Dorsolateral prefrontal cortex (tissue), 122 donors: ENCODE measurements at places on chromosomes 12 and 14. TPM values are rescaled to one million over a fixed set of nuclear protein-coding genes. Genes with fewer than 3 reads are reported as not detected.

Gene XPOT
- total RNA-seq = 92.5 TPM

Gene SLC25A21
- 0.60 TPM for total RNA-seq

Gene MUCL1
- total RNA-seq = not detected

Gene OVCH1
- total RNA-seq = 3.3 TPM

Gene TAS2R7
- 0.73 TPM for total RNA-seq

Gene HHIPL1
- 20.3 TPM for total RNA-seq

Gene DLK1
- total RNA-seq = not detected

Gene DTX1
- 60.4 TPM for total RNA-seq

DNA sequence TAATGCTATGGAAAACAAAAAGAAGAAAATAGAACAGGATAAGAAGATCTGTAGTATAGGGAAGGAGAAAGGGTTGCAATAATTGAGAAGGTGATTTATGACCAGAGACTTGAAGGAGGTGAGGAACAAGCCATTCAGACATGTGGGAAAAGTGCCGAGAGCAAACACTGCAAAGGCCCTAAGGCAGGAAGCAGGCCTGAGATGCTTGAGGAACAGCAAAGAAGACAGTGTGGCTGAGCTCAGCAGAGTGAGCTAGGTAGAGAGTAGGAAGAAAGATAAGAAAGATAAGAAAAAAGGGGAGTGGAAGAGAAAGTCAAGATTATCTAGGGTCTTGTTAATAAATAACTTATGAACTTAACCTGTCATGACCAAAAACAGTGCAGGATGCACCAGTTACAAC lies 671.8 kb downstream of the RPS29 start:
- DNase-seq = no peak

- no peak for DNase-seq
Observed at GRCh38 chr12:102314821-102315220, 117.2 kb upstream of the PMCH start.

DNA sequence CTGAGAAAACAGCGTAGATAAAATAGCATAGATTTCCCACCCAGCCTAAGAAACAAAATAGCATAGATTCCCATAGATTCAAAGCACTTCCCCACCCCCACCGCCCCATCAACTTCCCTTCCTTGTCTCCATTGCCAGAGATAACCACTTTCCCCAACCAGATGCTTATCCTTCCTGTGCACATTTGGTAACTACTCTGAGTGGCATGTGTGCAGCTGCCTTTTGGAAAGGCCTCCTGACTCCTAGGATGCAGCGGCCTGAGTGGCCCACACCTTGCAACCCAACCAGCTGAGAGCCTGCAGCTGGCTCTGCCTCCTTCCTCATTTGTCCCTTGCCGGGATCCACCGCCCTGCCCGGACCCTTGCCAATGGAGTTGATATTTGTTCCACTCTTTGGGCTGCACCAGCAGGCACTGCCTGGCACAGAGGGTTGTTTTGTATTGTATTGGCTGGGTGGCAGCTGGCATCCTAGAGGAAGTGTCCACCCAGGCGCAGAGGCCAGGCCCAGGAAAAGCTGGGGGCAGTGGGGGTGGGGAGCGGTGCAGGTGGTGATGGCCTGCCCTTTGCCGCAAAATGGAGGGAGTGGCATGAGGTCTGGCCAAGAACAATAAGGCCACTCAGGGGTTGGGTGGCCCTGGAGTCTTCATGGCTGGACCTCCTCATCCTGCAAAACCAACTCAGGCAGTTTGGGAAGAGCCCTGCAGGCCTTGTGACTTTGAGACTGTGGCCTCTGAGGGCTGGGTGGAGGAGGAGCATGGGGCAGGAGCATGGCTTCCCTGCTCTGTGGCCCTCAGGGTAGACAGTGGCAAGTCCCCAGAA lies 4.9 kb downstream of the SLC48A1 start:
- DNase-seq = peak; percentile 93

DNA sequence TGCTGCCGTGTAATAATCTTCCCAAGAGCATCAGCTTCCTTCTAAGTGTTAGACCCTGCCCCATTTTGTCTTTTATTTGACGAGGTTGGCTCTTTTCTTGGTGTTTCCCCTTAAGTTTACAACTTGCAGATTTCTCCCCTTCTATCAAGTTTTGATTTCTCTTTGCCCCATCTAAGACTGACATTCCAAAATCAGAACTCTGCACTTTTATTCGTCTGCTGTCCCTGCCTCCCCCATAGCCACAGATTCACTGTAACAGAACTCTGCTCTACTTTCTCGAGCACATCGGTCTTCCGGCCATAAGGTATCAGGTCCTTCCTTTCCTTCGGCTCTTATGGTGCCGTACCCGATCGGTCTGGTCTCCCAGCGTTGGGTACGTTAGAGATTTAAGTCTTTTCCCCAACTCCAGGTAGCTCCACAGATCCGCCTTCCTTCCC lies 563 bp downstream of the DCP1B start:
- peak; percentile 28 for DNase-seq

DNA sequence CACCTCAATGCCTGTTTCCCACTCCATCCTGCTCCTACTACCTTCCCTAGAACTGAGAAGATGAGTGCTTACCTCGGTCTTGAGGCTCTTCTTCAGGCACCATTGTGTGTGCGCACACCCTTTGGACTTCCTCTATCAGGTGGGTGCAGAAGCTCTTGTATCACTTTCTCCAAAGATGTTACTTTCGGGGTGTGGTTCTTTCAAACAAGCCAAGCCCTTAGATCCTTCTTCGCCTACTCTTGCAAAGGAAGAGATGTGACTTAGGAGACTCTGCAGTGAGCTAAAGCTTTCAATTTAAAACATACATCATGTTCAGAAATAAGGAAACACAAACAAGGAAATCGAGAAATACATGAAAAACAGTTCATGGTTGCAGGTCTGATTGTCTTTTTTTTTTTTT lies at the start of gene CLEC4C:
Gene CLEC4C (minus strand): TSS at position 130 of the 400 bp plus-strand sequence. CDS start 27 bp downstream, at position 103.
- no peak for DNase-seq

GRCh38 chr14:23727566-23728335 lies 91.6 kb downstream of the DHRS2 start:
- no peak for DNase-seq

DNA sequence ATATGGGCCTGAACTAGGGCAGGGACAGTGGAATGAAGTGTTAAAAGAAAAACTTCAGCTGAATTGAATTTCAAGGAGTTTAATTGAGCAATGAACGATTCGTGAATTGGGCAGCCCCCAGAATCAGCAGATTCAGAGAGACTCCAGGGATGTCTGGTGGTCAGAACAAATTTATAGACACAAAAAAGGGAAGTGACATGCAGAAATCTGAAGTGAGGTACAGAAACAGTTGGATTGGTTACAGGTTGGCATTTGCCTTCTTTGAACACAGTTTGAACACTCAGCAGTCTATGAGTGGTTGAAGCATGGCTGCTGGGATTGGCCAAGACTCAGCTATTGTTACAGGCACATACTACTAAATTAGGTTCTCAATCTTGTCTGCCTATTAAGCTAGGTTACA lies 9.7 kb upstream of the TBPL2 start:
- no peak for DNase-seq

- DNase-seq = no peak
Observed at GRCh38 chr12:68844318-68844745, 36.4 kb downstream of the MDM2 start.

DNA sequence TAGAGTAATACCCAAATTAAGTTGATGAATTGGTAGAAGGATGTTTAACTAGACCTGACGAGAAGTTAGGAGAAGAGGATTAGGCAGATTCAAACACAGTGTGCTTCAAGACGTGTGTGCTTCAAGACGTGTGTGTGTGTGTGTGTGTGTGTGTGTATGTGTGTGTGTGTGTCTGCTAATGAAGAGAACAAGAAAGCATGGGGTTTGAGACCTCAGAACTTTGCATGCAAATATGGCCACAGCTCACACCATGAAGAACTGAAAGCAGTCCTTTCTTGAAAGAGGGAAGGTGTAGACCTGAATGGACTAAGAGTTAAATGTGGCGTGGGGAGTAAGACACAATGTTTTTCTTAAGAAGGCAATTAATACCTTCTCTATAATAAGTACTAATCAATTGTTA lies 32.5 kb upstream of the SSPN start:
- DNase-seq = no peak

GRCh38 chr12:27814851-27815591 lies 35.0 kb upstream of the MANSC4 start:
- no peak for DNase-seq

GRCh38 chr12:101493556-101493955 lies 18.4 kb downstream of the SPIC start:
- no peak for DNase-seq

DNA sequence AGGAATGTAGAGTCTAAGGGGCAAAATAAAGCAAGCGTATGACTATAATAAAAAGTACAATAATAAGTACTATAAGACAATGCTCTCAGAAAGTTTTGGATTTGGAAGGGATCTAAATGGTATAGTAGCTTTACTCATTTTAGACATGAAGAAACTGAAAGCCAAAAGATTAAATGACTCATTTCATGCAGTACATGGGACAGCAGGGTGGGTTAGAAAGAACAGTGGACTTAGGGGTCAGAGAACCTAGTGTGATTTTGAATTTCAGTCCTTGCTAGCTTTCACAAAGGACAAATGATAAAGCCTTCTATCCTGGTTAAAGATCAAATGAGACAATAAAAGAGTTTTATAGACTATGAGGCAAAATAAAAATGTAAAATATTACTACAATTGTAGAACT lies 6.8 kb upstream of the LEMD3 start:
- DNase-seq = no peak

- no peak for DNase-seq
Observed at GRCh38 chr12:106288494-106289195, 13.9 kb upstream of the TCP11L2 start.

GRCh38 chr14:76348898-76349297 lies 27.0 kb upstream of the ESRRB start:
- no peak for DNase-seq

GRCh38 chr14:95304342-95304741 lies 15.4 kb downstream of the CLMN start:
- no peak for DNase-seq

GRCh38 chr14:100132161-100132902 lies 27.1 kb downstream of the DEGS2 start:
- no peak for DNase-seq

- peak; percentile 40 for DNase-seq
Observed at GRCh38 chr14:20631023-20631879, 10.2 kb downstream of the OR6S1 start.

DNA sequence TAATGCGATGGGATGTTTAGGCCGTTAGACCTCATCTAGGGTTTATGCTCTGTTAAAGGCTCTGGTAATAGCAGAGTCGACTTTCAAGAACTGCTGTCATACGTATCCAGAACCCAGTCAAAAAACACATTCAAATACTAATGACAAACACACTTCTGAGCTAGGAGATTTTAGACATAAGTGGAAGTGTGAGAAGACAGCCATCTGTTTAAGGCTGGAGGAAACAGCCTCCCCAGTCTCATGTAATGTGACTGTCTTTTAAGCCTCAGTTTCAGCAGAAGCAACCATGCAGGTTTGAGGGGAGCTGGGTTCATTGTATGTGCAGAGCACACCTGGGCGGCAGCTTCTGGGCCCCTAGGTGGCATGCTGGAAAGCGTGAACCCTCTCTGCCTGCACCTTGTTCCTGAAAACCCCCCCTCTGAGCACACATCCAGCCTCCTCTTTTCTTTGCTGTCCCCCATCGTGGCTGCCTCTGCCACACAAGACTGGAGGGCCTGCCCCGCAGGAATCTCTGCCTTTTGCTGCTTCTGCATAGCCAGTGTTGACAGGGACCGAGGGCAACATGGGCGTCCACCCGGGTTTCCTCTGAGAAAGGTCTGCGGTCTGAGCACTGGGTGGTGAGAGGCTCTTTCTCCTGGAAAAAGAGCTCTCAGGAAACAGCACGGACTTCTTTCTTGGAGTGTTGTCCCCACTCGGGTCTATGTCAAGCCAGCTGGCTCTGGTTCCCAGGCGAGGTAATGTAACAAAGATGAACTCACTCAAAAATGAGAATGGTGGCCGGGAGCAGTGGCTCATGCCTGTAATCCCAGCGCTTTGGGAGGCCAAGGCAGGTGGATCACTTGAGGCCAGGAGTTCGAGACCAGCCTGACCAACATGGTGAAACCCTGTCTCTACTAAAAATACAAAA lies 11.6 kb downstream of the WNT5B start:
- DNase-seq = no peak

GRCh38 chr12:54010053-54010971 lies 1.5 kb downstream of the HOXC8 start:
- DNase-seq = no peak

DNA sequence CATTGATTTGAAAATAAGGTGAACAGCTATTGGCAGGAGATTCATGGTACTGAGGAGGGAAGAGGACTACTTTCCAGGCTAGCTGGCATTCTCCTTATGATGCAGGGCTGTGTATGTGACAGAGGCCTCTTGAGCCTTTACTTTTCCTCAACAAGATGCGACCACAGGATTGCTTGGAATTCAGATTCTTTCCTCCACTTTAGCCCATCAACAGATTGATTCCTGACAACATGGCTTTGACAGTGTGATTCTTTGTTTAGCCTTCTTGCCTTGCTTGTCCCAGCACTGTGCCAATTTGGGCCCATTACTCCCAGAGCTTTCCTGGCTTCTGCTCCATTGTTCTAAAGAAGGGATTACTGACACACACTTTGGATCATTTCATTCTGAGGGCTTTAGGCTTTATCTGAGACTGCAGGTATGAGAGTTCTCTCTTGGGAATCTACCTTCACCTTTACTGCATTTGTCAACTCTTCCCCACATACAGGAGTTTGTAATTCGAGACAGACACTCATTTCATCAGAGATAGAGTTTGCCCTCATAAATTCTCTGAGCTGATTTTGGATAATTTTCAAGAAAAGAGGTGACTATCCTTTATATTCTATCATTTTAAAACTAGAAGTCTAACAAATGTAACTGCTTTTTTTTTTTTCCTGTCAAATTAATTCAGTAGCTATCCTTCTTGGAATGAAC lies 206.4 kb upstream of the GZMB start:
- no peak for DNase-seq

GRCh38 chr14:72801381-72801812 lies 92.5 kb downstream of the DPF3 start:
- no peak for DNase-seq

- DNase-seq = no peak
Observed at GRCh38 chr14:47191700-47192099, 483.7 kb downstream of the MDGA2 start.

DNA sequence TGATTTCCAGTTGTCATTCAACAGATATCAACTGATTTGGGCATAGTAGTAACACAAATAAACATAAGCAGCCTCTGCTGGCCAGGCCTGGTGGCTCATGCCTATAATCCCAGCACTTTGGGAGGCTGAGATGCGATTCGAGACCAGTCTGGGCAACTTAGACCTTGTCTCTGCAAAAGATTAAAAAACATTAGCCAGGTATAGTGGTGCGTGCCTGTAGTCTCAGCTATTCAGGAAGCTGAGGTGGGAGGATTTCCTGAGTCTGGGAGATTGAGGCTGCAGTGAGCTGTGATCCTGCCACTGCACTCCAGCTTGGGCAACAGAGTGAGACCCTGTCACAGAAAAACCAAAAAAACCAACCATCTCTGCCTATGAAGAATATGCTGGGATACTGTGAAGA lies 7.1 kb downstream of the METAP2 start:
- DNase-seq = no peak
